ENCODE measurements at places on chromosomes 1 and 21.

GRCh38 chr21:44331650-44332307, 7.4 kb downstream of the CFAP410 start:
- no peak for DNase-seq

DNA sequence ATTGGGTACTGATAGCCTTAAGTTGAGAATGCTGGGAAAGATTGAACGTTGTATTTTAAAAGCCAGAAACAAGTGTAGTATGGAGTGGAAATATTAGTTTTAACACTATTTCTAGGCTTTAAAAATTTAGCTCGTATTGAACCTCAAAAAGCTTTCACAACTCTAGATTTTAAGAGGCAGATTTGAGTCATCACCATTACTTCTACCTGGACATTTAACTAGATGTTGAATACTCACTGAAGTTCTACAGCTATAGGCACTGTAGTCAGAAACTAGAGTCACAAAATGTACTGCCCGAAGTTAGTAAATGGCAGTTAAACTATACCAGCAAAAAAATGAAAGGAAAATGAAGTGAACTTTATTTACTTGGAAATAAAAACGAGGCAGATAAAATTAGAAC, 96.5 kb downstream of the NEK7 start:
- no peak for DNase-seq

DNA sequence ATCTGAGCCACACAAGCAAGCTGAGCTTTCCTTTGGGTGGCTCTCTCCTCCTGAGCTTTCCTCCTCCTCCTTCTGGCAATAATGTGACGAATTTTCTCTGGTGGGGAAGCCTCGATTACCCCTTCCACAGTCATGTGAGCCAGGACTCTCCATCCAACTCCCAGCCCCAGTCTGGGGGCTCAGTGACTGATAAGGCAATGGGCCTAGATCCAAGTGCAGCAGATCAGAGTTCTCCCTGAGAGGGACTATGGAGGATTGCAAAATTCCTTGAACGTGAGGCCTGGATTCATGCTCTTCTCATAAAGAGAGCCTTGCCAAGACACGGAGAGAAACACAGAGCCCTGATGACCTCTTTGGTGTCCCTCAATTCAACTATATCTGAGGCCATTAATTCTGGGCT, 31.3 kb upstream of the TRIM67 start:
- no peak for DNase-seq

GRCh38 chr1:14826731-14827326, 228.3 kb downstream of the KAZN start:
- DNase-seq: no peak

- peak; percentile 62 for DNase-seq
These were observed 433 bp upstream of the KAZN start for GRCh38 chr1:14598007-14598497.

DNA sequence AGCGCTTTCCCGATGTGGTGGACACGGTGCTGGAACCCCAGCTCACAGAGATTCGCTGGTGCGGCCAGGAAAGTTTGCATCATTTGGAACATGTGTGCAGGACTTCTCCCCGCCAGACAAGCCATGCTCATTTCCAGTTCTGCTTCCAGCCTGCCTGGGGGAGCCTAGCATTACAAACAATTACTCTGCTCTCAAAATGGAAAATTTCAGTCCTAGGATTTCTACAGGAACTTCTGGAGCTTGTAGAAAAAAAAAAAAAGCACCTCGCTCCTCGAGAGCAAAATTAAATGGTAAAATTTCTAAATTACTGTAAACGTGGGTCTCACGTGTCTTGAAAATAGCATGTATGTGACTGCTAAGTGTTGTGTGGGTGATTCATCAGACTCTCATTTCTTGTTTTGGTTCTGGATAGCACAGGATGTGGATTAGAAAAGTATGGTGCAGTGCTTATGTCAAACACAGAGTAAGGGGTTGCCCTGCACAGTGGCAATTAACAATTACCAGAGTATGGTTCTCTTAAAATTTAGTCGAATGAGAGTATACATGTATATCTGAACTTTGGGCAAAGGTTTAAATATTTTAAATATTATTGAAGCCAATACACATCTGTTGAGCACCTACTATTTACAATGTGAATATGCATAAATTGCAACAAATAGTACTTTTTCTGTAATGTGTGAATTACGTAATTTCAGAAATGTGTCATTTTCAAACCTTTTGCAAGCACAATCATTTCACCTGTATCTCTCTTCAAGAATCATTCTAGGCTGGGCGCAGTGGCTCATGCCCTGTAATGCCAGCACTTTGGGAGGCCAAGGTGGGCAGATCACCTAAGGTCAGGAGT, 61.8 kb upstream of the PTGFRN start:
- no peak for DNase-seq

GRCh38 chr1:213008564-213008963, 7.1 kb downstream of the ANGEL2 start:
- DNase-seq: peak; percentile 10

Data from mesendoderm (in vitro differentiated cells).